ENCODE measurements at places on chromosomes 11 and 22. TPM values are rescaled to one million over a fixed set of nuclear protein-coding genes. Genes with fewer than 3 reads are reported as not detected.

RPS3 gene
- total RNA-seq, result 3,625 TPM

CCDC15 gene
- 1.5 TPM for total RNA-seq

KREMEN1 gene
- total RNA-seq, result 0.22 TPM

SLC22A8 gene
- not detected for total RNA-seq

MMP13 gene
- not detected for total RNA-seq

HNRNPUL2 gene
- total RNA-seq, result 8.8 TPM

ATG2A gene
- total RNA-seq, result 13.9 TPM

OR2AG1 gene
- total RNA-seq, result not detected

PRODH gene
- not detected for total RNA-seq

RAB3IL1 gene
- total RNA-seq, result 6.3 TPM

SLC37A2 gene
- total RNA-seq, result 0.87 TPM

SDHD gene
- 148 TPM for total RNA-seq

MB gene
- total RNA-seq, result not detected

RRM1 gene
- 38.6 TPM for total RNA-seq

TRIM64C gene
- not detected for total RNA-seq

C11orf21 gene
- total RNA-seq, result not detected

KRTAP5-9 gene
- total RNA-seq, result not detected

BDNF gene
- 0.33 TPM for total RNA-seq

TECTA gene
- total RNA-seq, result 0.52 TPM

CECR2 gene
- total RNA-seq, result under 0.01 TPM

LYVE1 gene
- total RNA-seq, result 208 TPM

GAS2L1 gene
- 20.0 TPM for total RNA-seq

OR10A5 gene
- not detected for total RNA-seq

TBX10 gene
- not detected for total RNA-seq

MS4A12 gene
- total RNA-seq, result not detected

ACTN3 gene
- not detected for total RNA-seq

CDKN1C gene
- total RNA-seq, result 36.1 TPM

FXYD6 gene
- 11.3 TPM for total RNA-seq

DDIAS gene
- 1.6 TPM for total RNA-seq

MMP12 gene
- total RNA-seq, result not detected

IGLL1 gene
- not detected for total RNA-seq

OR6A2 gene
- under 0.01 TPM for total RNA-seq

THY1 gene
- 3.7 TPM for total RNA-seq

ZBTB16 gene
- 8.3 TPM for total RNA-seq

SCGB1A1 gene
- not detected for total RNA-seq

CALCB gene
- total RNA-seq, result not detected

MORC2 gene
- 13.6 TPM for total RNA-seq

GGT5 gene
- total RNA-seq, result 8.9 TPM

IL17REL gene
- total RNA-seq, result not detected

SPTBN2 gene
- 12.6 TPM for total RNA-seq

All from dermis lymphatic vessel endothelial cell (primary cell).